Panc1 (cell line): ENCODE measurements at places on chromosomes 3 and 15.

GRCh38 chr3:414063-414462, 217.5 kb downstream of the CHL1 start:
- no peak for DNase-seq

DNA sequence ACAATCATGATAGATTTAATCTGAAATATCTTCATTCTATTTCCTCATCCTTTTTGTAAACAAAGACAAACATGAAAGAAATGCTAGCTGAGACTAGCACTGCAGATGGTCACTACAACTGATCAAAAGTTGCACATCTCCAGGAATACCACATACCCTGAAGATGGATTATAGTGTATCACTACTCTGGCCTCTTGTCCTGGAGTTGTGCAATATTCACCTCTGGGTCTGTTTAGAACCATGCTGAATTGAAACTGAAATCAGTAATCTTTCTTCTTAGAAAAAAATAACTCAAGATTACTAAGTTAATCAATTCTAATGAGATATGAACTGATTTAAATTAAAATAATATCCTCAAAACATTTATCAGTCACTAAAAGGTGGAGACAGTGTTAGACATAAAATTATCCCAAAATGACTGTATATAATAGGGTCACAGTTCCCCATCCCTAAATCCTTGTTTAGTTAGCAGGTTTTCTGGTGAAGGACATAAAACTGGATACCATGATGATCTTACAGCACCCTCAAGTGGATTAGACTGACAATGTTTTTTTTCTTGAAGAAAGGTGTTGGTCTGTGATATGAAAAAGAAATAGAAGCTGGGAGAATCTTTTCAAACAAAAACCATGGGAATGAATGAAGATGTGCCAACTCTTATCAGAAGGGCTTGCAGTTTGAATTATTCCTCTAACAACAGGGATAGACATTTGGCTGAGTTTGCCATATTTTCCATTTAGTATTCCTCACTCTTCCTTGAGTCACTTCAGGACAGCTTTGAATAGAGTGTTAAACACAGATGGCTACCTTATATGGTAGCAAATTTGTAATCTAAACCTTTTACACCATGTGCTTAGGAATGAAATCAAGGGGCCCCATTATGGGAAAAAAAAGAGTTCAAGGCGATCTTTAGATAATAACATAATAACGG, 7.1 kb upstream of the TTC14 start:
- peak; percentile 53 for DNase-seq

DNA sequence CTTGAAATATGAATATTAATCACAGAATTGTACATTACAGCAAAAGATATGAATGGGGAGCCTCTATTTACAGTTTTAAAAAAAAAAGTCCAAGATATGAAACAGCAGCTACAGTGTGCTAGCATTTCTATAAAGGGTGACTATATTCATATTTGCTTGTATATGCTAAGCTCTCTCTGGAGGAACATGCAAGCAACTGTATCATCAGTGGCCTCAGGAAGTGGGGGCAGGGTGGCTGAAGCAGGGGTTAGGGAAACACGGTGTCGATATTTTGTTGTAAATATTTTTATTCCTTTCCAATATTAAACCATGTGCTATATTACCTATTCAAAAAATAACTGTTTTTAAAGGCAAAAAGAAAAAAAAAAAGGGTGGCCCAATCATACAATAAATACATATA, 2.3 kb downstream of the UACA start:
- DNase-seq = no peak

- no peak for DNase-seq
Measured at GRCh38 chr3:39327746-39328349, 1.7 kb upstream of the CCR8 start.

- no peak for DNase-seq
Measured at GRCh38 chr3:167167491-167167890, 212.6 kb downstream of the ZBBX start.

- DNase-seq = no peak
Measured at GRCh38 chr15:47586653-47587224, 130.6 kb upstream of the SEMA6D start.

DNA sequence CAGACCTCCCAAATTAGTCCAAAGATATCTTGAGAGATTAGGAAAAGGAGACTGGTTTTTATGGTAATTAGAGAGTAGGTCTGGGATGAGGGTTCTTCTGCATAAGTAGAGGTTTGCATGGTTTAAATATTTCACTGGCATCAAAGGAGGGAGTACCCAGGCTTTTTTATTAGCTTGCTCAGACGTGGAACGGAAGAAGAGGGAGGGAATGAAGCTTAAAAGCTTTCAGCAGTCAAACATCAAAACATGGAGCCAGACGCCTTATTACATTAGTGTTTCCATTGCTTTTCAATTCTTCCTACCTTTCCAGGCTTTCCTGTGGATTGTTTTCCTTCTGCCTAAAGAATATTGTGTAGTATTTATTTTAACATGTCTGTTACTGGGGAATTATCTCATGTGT, 342.1 kb upstream of the SOX2 start:
- no peak for DNase-seq

GRCh38 chr3:152287898-152288576, 19.3 kb downstream of the MBNL1 start:
- no peak for DNase-seq

DNA sequence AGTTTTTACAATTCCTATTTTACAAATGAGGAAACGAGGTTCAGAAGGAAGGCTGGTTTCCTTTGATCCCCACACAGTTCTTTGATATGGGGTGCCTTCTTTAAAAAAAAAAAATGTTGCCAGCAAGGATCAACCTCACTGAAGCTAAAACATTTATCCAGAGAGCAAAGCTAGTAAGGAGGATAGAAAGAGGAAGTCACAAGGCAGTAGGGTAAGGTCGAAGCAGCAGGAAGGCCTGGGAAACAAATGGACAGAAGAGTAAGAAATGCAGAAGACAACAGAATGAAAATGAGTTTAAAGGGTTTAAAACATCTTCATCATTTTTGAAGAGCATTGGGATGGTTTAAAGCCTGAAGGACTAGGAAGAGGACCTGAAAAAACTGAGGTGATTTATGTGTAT, 30.6 kb upstream of the CP start:
- no peak for DNase-seq

GRCh38 chr15:41829959-41830646, 2.2 kb downstream of the JMJD7 start:
- no peak for DNase-seq

DNA sequence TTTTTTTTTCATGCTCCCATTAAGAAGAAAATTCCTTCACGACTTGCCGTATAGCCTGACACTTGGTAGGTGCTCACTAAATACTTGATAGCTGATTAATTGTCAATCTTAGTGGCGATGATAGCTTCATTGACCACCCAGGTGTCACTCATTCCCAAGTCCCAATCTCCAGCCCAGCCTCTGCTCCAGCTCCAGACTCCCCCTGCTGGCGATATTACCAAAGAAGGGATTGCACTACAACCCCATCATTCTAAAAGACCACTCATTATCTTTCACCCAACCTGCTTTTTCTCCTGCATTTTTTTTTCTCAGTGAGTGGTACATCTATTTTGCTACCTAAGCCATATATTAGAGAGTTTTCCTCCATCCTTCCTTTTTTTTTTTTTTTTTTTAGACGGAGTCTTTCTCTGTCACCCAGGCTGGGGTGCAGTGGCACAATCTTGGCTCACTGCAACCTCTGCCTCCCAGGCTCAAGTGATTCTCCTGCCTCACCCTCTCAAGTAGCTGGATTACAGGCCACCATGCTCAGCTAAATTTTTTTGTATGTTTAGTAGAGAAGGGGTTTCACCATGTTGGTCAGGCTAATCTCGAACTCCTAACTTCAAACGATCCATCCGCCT, 19.5 kb upstream of the COMMD2 start:
- DNase-seq = peak; percentile 32

- no peak for DNase-seq
Measured at GRCh38 chr3:67706934-67707333, 52.5 kb upstream of the SUCLG2 start.

- DNase-seq = no peak
Measured at GRCh38 chr3:192128922-192129321, 598.4 kb downstream of the FGF12 start.

- DNase-seq = no peak
Measured at GRCh38 chr3:59750391-59750790, 700.6 kb upstream of the CFAP20DC start.

- no peak for DNase-seq
Measured at GRCh38 chr3:172213200-172213599, 173.8 kb downstream of the FNDC3B start.

DNA sequence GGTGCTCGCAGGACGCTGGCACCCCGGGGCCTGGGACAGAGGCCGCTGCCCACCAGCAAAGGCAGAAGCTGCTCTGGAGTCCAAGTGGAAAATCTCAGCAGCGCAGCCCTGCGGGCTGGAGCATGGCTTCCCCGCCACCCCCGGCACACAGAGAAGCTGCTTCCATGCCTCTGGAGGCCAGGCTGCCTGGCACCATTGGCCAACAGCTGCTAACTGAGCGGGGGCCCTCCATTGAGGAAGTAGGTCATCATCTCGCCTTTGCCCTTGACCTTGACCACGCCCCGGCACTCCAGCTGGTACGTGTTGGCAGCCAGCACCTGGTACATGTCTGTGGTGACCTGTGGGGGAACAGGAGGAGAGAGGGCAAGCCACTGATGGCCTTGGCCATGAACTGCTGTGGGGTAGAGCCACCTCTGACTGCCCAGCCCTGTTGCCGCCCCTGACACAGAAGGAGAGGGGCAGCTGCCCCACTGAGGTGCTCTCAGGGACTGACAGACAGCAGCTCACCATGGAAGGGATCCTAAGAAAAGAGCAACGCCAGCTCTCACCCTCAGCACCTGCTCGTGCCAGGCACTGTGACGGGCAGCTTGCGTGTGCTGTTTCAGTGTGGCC, 82.8 kb downstream of the SEC22A start:
- DNase-seq = no peak

GRCh38 chr3:142509079-142509478, 61.2 kb upstream of the XRN1 start:
- DNase-seq = no peak

- no peak for DNase-seq
Measured at GRCh38 chr15:79887054-79887930, 9.5 kb downstream of the MTHFS start.

DNA sequence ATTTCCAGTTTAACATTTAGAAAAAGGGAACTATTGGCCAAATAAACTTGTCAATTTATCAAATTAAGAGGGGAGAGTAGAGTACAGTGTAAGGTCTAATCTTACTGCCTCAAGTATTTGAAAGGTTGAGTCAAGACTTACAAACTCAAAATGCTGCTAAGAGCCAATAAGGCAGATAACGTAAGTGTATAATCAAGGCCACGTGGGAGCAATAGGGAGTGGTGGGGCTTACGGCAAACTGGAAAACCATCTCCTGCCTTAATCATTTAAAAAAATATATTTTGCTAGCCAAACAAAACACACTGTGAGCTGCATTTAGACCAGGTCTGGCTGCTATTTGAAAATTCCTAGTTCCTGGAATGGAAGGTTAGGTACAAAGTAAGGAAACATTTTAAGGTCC, 107.3 kb upstream of the FRMD4B start:
- DNase-seq = no peak

- no peak for DNase-seq
Measured at GRCh38 chr3:52044869-52045619, 11.3 kb downstream of the DUSP7 start.

GRCh38 chr3:143416229-143416628, 296.7 kb downstream of the CHST2 start:
- no peak for DNase-seq

GRCh38 chr3:155342344-155342743, 48.9 kb upstream of the STRIT1 start:
- no peak for DNase-seq

GRCh38 chr15:90286678-90287077, 21.2 kb downstream of the NGRN start:
- no peak for DNase-seq

DNA sequence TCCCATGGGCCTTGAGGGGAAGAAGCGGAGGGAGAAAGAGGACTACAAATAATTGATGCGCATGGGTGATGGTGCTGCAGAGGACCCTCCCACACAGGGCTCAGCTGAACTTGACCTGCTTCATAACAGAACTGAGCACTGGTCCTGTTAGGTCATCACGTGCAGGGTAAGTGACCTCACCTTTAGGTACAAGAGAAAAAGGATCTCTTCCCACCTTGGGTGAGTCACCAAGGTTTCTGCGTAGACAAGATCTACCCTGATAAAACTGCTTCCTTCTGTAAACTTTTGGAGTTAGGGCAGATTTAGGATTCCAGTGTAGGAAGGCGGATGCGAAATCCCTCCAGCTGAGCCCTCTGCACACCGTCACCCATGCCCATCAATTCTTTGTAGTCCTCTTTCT, 67.1 kb downstream of the FEM1B start:
- no peak for DNase-seq

- no peak for DNase-seq
Measured at GRCh38 chr15:95410757-95411156, 919.7 kb upstream of the NR2F2 start.

DNA sequence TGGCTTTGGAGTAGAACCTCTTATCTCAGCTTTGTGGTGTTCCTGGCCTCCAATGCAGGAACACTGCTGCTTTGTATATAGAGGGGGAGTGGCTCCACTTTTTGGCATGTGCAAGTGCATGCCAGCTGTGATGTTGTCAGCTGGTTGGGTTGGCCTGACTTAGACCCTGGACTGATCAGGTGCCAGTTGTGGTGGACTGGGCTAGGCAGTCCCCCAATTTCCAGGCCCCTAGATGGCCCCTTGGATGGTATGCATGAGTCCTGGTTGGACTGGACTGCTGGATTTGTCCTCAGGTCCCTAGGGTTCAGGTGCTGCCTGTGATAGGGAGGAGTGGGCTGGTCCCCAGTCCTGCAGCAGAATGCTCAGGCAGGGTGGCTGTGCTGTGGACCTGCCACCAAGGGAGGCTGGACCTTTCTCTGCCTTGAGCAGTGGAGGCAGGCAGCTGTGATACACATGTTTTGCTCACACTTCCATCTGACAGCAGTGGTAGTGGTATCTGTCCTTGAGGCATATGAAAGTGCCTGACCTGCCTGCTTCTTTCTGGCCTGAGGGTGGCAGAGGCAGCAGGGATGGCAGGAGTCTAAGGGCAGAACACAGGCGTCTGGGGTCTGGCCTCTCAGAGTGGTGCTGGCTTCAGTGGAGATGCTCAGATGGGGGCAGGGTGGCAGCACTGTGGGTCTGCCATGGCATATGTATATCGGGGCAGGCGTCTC, 74.8 kb downstream of the STXBP5L start:
- DNase-seq = no peak

GRCh38 chr3:132983143-132983770, 54.9 kb upstream of the TMEM108 start:
- DNase-seq = no peak

DNA sequence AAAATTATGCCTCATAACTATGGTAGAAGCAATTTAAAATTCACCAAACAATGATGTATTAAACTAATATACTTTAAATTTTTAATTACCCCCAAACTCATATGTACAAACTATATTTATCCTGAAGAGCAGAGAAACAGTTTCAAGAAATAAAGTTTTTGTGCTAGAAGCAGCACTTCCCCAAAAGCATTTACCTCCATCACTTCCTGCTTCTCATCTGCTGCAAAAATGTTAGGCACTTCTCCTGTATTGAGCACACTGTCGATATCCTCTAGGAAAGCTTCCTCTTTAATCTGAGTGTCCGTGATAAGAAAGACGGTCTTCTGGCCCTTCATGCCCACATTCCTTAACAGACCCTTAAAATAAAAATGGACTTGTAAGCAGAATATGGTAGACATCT, 101.5 kb upstream of the ASB14 start:
- DNase-seq = no peak
